ENCODE measurements at places on chromosomes 12 and 14.

DNA sequence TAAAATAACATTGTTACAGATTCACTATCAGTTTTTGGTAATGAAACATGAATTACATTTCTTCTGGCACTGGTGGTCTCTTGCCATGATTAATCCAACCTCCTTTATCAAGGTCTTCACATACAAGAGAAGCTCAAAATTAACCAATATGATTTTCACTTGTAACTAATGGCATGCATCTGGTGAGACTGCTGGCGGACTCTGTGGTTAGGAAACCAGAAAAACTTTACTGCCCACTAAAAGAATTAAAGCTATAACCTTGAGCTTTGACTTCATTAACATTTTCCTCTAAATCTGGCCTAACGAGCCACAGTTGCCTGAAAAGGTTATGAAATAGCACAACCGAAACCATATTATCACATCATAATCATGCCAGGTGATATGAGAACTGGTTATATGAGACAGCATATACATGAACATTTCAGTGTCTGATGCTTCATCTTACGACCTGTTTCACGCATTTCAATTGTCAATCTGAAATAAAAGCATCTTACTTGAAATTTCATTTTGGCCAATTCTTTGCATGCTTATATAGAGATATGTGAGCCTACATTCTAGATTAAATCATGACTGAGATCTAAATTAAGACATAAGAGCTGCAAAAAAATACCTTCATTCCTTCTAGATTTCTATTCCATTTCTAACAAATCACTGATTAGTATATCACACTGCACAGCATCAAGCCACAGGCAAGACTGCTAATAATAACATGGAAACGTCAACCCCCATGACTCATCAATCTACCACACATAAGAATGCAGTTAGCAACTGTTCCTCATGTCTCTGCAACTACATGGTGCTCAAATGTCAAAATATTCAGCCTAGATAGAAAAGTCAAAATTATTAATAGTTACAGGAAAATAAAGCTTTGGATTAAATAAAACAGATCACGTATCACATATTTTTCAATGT is 89.3 kb downstream of the OSBPL8 start:
- DNase-seq: no peak

DNA sequence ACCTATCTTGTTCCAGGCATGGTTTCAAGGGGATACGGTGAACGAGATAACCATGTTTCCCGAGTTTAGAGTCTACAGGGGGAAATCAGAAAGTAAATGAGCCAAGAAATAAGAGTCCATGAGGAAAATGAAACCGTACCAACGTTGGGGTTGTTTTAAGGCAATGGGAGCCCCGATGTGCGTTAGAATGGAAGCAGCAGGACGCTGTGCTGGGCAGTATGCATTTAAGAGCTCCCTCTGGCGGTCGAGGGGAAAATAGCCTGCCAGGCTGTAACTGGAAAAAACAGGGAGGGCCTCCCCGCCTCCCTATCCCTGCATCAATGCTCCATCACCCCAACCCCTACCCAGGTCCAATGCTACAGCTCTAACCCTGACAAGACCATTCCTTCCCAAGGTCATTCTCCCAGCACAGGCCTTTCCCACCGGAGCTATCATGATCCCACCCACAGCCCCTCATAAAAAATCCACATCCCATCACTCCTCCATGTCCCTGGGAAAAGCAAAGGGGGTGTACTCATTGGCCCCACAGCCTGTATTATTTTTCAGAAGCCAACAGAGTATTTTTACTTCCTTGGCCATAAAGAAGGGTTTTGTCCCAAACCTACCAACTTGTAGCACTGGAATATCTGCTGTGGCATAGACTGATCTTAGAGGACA is 226.3 kb upstream of the NOS1 start:
- peak; percentile 33 for DNase-seq

GRCh38 chr14:94132285-94132887 is 3.0 kb upstream of the IFI27L2 start:
- peak; percentile 74 for DNase-seq

DNA sequence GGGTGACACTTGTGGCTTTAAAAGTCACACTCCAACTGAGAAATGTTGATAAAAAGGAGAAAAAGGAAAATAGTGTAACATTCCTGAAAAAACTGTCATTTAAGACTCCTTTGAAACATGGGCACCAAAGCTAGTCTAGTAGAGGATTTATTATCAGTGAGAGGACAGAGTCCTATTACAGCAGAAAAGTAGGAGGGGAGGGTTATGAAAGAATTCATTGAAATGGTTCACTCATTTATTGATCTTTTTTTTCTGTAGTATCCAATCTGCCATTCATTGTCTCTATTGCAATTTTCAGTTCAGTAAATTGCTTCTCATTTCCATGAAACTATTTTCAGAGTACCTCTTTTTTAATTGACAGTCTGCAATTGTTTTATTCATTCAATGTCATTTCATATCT is 25.4 kb downstream of the PPM1A start:
- peak; percentile 28 for DNase-seq

GRCh38 chr14:96206461-96206860 is 1.8 kb downstream of the BDKRB2 start:
- no peak for DNase-seq

- no peak for DNase-seq
These were observed 2.7 kb downstream of the ITGB7 start for GRCh38 chr12:53204351-53204750.

GRCh38 chr14:68841016-68841809 is 48.3 kb upstream of the ZFP36L1 start:
- DNase-seq: no peak

GRCh38 chr12:79296133-79296532 is 394.6 kb downstream of the PAWR start:
- no peak for DNase-seq

DNA sequence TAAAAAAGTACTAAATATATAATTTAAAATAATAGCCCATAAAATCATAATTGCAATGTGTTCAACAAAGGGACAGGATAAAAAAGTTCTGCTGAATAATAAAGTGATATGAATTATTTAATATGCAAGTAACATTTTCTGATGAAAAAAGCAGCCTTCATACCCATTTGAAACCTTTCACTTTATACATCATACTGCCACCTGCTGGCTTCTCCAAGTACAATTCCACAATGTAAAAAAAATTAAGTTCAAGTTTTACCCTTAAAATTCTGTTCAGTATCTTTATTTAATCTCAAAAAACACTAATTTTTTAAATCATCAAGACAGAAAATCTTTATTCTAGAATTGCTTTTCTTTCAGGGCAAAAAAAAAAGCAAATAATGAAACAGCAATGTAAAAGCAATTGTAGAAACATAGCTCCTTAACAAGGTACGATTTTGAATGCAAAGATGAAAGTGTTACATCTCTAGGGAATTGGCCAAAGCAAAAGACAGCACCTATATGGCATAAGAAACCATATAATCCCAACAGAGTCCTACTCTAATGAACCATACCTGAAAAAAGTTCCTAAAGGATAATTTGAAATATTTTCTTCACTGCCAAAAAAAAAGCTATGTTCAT is 15.0 kb downstream of the MDM1 start:
- DNase-seq: peak; percentile 41

DNA sequence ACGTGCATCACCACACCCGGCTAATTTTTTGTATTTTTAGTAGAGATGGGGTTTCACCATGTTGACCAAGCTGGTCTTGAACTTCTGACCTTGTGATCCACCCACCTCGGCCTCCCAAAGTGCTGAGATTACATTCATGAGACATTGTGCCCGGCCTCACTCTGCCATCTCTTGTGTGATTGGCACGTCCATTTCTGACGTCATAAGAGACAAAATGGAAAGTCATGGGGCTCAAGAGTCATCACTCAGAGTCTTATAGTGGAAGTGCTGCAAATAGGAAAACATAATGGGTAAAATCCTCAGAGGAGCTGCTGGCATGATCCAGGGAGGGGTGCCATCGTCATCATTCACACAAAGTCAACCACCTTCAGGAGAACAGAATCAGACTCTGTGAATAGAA is 54.2 kb upstream of the GPATCH2L start:
- no peak for DNase-seq

- no peak for DNase-seq
These were observed 8.0 kb downstream of the CLMN start for GRCh38 chr14:95311752-95312151.

DNA sequence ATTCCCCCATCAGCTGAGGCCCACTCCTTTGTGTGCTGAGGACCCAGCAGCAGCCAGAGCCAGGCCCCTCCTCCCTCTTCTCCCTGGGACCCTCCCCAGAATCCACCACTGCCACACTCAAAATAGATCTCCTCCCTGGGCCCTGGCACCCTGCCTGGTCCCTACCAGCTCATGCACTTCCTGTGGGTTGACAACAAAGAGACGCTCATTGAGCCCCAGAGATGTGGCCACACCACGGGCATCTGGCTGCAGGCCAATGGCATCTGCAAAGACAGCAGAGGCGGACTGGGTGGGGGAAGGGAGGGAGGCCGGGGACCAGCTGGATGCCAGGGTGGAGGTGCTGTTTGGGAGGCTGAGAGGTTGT is 16.0 kb upstream of the ENDOU start:
- DNase-seq: no peak

DNA sequence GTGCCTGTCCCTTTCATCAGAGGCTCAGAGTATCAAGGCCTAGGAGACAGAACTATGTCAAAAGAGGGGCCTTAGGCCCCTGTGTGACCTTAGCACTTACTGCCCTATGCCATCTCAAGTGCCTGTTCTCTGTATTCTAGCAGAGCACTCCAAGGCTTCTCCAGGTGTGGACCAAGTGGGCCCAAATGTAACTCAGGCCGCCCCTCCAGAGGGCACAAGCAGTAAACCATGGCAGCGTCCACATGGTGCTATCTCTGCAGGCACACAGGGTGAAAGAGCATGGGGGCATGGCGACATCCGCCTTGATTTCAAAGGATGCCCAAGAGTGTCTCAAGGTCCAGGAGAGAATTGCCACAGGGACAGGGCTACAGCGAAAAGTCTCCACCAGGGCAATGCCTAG is 628.7 kb downstream of the RPS29 start:
- DNase-seq: no peak

GRCh38 chr12:5898874-5899273 is 46.2 kb downstream of the ANO2 start:
- DNase-seq: no peak

GRCh38 chr12:74820324-74820723 is 282.7 kb downstream of the ATXN7L3B start:
- DNase-seq: no peak

- DNase-seq: no peak
These were observed 97.2 kb upstream of the BBS10 start for GRCh38 chr12:76445462-76445861.

- peak; percentile 24 for DNase-seq
These were observed 606.5 kb downstream of the GALC start for GRCh38 chr14:87386524-87386923.

DNA sequence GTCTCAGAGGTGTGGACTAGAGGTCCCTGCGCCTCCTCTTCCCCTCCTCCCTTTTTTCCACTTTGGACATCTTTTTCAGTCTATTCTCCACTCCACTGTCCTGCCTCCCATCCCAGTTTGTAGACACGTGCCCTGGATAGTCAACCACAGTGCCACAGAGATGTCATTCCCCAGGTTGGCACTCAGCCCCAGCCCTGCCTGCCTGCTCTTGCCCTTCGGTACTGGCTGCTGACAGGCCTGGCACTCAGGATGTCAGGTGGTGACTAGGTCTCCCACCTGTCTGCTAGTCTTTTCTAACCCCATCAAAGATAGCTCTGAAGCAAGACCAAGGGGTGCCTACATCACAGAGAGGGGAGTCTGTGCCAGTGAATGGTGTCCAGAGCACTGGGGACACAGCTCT is 15.8 kb downstream of the KRT71 start:
- no peak for DNase-seq

GRCh38 chr12:83179999-83180398 is 493.3 kb downstream of the TMTC2 start:
- no peak for DNase-seq

- no peak for DNase-seq
These were observed 35.2 kb upstream of the KITLG start for GRCh38 chr12:88615490-88615889.

DNA sequence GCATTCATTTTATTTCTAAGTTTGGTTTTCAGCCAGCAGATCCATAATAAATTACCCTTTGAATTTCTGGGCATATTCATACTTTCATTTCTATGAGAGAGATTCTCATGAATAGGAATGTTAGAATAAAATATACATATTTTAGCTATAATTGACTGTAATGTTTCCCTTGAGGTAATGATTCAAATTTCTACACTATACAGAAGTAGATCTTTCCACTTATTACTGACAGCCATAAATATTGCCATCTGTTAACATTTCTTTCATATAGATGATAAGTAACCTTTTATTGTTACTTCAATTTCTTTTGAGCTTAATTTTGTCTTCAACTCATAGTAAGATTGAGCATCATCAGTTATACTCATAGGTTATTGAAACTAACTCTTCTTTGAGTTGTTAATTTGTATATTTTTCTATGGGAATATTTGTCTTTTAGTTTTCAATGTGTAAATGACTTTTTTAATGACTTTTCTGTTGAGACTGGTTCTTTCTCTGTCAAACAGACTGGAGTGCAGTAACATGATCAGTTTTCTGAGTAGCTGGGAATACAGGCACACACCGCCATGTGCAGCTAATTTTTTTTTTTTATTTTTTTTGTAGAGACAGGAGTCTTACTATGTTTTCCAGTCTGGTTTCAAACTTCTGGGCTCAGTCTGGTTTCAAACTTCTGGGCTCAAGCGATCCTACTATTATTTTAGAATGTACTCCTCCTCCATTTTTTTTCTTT is 991.6 kb downstream of the SLC6A15 start:
- no peak for DNase-seq

GRCh38 chr14:55733599-55733998 is 153.6 kb downstream of the KTN1 start:
- DNase-seq: no peak

DNA sequence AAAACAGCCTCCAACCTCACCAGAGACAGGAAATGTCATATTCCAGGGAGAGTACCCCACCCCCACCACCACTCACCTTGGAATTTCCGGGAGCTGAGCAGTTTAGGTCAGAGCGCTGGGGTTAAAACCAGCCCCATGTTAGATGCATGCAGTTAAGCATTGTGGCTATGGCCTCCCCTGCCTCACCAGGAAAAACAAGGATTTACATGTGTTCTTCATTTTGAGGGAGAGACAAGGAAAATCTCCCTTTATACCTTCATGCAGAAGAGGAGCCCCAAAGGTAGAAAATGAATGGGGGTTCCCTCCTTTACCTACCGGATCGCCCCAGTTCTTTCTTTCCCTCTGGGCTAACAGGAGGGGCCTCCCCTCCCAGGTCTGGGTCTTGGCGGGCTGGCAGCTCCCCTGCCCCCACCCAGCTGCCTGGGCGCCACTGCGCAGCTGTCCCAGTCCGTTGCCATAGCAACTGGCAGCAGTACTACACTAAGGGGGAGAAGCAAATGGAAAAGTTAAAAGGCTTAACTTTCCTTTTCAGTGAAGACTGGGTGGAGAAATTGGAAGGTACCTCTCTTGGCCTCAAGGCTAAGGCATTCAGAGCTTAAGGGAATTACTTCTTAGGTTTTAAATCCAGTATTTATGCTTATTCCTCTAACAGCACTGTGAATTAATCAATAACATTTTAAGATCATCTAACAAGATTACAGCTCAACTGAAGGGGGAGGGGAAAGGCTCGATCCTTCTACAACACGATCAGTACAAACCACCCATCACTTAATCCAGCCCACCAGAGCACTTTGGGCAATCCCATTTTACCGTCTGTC is 20.5 kb downstream of the CBX5 start:
- peak; percentile 90 for DNase-seq
